Iris pigment epithelial cell (primary cell): ENCODE measurements at places on chromosomes 1 and 21.

GRCh38 chr1:107138166-107138565 lies 2.7 kb upstream of the NTNG1 start:
- peak; percentile 3 for DNase-seq

- no peak for DNase-seq
Observed at GRCh38 chr1:198280080-198280479, 123.3 kb downstream of the NEK7 start.

DNA sequence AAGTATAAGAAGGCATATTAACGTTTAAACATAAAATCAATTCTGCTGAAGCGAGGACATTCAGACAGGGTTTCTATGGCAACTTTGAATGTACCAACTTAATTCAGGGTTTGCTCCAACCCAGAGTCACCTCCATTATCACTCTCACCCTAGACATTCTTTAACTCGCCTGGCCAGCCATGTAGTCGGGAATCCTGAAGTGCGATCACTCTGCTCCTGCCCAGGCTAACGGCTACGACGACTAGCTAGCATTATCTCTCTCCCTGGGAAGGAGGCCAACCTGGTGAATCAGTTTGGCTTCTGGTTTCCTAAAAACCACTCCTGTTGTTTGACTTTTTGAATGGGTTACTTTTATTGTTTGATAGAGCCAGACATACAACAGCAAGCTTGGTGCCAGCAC lies 38.9 kb upstream of the ZBTB18 start:
- peak; percentile 84 for DNase-seq

GRCh38 chr1:153030895-153031294 lies at the start of gene SPRR1B:
TSS of gene SPRR1B (plus strand) at chr1:153031203. CDS start at chr1:153032346, 1,143 bp downstream.
- DNase-seq: no peak

DNA sequence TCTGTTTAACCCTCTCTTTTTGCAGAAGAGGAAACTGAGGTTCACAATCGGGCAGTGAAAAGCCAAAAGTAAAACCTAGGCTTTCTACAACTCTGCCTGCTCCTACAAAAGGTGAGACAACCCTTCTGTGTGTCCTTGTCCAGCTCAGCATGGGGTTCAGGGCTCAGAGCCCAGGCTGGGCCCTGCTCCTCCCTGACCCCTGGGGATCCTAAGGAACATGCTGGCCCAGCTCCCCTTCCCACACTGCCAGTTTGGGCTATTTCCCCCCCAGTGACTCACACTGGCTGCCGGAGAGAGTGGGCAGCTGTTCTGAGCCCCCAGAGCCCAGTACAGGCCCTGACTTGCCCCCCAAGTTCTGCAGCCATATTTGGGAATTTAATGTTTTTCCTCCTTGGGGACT lies 8.9 kb downstream of the FAM229A start:
- no peak for DNase-seq

DNA sequence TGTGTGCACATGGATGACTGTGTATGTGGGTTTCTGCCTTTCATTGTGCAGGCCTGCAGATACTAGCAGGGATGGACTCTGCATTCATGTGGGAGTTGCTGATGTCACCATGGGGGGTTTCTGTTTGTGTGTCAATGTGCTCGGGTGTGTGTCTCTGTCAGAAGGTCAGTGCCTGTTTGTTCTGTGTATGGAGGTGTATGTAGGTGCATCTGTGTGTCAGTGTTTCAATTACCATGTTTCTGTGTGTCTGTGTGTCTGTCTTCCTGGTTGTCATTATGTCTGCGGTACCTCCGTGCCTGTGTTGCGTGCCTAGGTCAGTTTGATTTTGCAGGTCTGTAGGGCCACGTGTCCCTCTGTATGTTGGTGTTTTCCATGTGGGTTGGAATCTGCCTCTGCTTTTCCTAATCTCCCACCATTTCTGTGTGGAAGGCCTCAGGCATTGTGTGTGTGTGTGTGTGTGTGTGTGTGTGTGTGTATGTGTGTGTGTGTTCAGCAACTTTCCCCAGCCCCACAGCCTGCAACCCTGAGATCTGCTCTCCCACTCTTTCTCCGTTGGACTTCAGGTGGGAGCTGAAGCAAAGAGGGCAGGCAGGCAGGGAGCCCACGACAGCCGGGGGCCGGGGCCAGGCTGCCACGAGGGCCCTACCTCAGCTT lies 36.7 kb upstream of the WASF2 start:
- DNase-seq: no peak

DNA sequence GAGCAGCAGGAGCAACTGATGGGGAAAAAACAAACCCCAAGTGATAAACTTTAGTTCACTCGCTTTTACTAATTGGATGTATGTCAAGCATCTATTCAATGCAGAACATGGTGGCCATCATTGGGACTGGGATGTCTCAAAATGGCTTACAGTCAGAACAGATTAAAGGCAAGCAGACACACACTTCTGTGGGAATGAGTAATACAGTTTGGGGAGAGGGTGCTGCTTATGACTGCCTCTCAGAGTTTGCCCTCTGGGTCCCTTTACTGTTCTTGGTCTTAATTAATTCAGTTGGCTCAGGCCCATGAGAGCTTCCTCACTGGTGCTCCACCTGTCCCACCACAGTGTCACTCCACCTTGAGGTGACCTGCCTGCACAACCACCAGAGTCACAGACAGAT lies 119.5 kb downstream of the TBX19 start:
- no peak for DNase-seq
